ENCODE measurements at places on chromosomes 11 and 22. TPM values are rescaled to one million over a fixed set of nuclear protein-coding genes. Genes with fewer than 3 reads are reported as not detected.

- DNase-seq, result no peak
Measured at GRCh38 chr11:4039011-4039410, 55.6 kb upstream of the RRM1 start.

DNA sequence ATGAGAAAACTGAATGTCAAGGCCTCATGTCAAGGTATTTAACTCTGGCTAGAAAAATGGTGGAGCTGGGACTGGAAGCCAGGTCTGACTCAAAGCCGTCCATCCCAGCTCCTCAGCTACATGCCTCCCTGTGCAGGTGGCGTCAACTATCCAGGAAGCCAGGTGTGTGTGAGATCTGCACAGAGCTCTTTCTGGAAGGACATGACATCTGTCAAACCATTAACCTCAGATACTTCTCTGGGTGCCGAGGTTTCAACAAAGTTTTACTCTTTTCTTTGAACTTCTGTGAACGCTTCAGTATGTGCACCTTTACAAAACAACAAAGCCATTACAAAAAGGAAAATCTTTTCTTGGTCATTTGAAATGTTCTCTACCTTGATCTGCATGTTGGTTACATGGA, 7.0 kb upstream of the CASTOR1 start:
- DNase-seq, result no peak

GRCh38 chr22:29609139-29609538, 5.7 kb downstream of the NF2 start:
- no peak for DNase-seq

NCAM1 gene
- total RNA-seq, result 1.4 TPM

GRCh38 chr11:7600205-7600775, 73.0 kb downstream of the CYB5R2 start:
- DNase-seq, result no peak

DNA sequence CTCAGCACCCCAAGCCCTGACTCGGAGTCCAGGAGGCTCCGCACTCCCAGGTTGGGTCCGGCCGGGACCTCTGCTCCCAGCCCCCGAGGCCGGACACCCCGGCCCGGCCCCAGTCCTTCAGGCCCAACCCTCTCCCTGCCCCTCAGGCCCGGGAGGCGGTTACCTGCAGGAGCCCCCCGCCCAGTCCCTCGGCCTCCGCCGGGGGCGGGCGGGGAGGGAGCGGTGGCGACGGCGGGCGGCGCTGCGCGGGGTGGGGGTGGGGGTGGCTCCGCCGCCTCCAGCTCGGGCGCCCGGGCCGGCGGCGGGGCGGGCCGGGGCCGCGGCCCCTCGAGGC, 310 bp downstream of the TCF20 start:
- DNase-seq, result no peak

DNA sequence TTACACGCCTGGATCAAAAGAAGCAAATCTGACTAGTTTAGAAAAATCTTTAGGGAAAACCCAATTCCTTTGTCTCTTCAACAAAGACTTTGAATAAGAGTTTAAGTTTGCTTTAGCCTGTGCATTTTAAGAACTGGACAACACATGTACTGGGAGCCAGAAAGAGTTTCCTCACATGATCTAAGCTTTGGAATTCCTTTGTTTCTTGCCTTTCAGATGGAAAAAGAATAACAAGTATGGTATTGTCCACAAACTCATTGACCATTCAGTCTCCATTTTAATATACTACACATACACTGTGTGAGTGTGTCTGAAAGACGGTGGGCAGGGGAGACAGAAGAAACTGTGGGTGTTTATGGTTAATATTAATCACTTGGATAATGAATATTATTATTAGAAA, 205.6 kb downstream of the MAML2 start:
- no peak for DNase-seq

DNA sequence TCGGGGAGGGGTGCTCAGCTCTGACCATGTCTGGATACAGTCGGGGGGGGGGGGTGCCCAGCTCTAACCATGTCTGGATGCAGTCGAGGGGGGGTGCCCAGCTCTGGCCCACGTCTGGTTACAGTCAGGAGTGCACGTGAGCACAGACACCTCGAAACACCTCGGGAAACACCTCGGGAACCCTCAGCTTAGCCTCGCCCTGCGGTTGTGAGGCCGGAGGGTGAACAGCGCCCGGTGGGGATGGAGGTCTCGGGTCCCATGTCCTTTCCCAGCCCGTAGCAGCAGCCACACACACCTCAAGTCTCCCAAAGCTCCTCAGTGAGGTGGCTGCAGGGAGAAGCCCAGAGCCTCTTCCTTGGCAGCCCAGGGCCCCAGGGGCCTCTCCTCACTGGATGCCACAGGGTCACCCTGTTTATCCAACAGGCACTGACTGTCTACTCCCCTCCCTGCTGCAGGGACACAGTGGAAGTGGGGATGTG, 2.1 kb downstream of the SIGIRR start:
- peak; percentile 10 for DNase-seq

DNA sequence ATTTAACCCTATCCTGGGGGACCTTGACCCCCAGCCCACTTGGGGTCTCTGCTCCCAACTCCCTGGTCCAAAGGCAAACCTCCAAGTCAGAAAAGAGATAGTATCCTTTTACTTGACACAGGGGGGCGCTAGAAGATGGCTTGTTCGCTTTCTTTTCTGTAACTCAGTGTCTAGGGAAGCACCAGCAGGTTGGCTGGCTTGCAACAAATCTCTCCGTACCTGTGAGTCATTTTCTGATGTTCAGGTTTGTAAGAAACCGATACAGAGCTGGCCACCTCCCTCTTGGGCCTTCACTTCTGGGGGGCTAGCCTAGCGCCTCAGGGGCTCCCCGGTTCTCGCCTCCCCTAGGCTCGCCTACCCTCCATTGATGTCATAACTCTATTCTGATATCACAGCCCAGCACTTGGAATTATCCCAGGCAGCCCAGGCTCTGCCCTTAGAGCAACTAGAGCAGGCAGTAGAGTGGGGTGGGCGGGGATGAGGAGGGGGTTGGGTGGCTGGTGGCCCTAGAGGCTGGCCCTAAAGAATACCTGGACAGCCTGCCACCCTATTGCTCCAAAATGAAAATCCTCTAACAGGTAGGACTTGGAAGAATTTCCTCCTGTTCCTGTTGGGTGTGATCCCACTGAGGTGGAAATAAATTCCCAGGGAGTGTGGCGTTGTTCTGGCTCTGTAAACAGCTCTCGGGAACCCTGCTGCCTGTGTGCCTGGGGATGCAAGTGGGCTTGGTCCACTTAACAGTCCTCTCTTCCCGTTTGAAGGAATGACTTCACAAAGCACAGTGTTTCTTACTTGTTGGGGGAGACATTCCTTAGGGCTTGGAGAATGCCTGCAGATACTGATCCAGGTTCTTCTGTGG, 69.4 kb downstream of the OSBP2 start:
- DNase-seq, result peak; percentile 47

DNA sequence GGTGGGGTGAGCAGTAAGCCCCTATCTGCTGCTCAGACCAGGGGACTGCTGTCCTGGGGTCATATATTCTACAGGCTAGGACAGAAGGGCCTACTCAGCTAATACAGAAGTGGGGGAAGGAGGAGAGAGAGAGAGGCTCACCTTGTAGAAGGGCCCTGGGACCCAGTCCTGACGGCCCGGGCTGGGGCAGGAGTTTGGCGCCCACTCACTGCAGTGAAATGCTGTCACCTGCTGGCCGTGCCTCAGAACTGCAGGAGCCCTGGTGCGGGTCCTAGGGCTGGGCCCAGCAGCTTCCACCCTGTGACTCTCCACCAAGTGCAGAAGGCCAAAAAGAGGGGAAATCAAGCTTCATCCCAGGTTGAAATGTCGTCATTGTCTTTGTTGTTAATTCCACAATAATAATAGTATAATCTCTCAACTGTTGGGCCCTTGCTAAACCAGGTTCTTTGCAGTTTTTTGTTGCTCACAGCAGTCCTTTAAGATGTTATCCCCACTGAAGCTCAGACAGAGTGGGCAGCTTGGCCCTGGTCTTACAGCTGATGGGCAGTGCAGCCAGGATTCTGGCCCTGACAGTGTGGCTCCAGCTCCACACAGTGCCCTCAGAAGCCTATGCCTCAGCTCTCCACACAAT, 29.6 kb downstream of the TRIM29 start:
- peak; percentile 5 for DNase-seq

GRCh38 chr11:3989276-3989920, 105.2 kb upstream of the RRM1 start:
- DNase-seq, result no peak

DNA sequence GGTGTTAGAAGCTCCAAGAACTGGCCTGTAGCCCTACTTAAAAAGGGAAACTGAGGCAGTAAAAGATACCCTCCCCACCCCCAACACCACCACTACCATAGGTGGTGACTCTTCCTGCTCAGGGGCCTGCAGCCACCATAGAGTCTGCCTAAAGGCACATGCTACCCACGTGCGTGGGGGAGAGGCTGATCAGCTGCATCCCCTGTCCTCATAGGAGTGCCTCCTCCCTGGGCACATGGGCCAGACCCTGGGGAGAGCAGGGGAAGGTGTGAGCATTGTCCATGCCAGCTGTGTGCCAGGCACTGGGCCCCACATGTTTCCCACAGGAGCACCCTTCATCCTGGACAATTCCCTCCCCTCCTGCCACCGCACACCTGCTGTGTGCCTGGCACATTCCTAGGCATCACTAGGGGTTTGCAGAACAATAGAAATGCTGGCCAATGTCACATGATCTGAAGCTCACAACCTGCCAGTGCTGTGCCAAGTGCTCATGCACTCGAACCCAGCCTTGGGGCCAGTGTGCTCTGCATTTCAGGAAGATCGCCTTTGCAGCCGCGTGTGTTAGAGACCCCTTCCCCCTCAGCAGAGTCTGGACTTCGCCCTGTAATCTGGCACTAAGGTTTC, 41.7 kb upstream of the GCAT start:
- no peak for DNase-seq

RFPL3 gene
- total RNA-seq, result not detected

DNA sequence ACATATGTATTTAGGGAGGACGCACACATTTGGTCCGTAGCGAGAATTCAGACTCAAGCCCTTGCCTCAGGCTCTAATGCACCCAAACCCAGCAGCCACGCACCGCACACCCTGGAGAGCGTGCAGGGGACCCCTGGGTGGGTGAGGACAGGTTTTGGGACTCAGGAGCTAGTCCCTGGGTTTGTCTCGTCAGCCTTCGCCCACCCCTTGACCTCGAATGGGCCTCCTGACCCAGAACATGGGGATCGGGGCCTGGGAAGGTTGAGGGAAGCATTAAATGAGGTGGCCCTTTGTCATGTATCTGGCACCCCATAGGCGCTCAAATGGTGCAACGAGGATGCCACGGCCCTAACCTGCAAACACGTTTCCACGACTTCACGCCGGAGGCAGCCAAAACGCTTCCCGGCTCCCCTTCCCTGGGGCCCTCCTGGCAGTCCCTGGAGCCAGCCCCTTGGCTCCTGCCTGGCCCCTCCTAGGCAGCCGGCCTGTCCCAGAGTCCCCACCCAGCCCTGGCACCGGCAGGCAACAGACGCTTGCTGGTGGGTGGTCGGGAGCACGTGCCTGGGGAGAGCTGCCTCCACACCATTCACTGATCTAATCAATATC, 5.5 kb upstream of the LINC01488 start:
- no peak for DNase-seq

MEI1 gene
- total RNA-seq, result 42.9 TPM

DNA sequence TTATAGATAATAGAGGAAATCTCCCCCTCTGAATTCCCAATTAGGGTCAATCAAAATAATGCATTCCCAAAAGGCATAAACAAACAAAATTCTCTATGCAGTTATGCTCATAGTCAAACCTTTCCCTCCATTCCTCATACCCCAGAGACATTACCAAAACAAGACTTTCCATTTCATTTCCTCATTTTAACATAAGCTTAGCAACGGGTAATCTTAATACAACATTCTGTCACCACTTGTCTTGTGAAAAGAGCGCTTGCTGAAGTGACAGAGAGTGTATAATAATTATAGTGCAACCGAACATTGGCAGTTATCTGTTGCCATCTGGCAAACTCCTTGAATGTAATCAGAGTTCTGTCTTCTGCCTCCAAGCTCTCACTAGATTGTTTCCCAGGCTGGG, 1.2 kb upstream of the SLN start:
- DNase-seq, result no peak

MYEOV gene
- total RNA-seq, result 0.32 TPM

DNA sequence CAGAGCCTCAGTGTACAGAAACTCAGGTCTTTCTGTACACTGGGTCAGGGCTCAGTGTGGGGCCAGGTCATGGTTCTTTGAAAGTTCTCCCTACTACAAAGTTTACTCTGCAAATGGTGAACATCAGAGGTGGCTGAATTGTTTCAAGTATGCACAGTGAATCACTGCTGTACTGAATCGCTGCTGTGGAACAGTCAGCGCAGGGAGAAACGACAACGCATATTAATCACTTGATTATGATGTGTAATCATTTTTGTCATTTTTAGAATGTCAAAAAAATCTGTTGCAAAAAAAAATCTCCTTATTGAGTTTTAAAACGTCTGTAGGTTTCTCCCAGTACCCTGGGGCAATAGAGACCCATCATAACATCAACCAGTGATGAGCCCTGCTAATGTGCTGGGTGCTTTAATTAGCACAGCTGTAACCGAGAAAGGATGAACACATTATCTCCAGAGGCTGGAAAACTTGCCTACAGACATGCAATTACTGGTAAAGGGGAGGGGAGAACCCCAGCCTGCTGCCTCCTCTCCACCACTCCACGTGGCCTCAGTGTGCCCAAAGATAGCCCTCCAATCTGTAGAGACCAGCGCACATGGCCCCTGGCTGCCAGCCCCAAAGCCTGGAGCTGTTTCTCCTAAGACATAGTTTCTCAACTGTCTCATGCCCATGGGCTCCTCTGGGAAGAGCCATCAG, 12.8 kb downstream of the ARRB1 start:
- DNase-seq, result no peak

CHADL gene
- 1.8 TPM for total RNA-seq

DNA sequence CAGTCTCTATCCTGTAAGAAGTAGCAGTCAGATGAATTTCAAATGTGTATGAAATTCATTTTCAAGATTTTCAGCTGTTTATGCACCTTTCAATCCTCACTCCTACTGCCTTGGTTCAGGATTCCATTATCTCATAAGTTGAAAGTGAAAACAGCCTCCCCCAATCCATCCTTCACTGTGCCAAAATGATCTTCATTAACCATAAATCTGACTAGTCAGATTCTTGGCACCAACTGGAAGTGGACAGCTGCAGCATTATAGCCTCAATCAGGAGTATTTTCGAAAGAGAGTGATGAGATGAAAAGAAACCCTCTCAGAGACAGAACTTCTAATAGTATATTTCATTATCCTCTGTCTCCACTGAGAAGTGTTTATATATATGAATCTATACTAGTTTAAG, 365.3 kb upstream of the PDGFD start:
- DNase-seq, result no peak

GRCh38 chr11:12503039-12503484, 125.7 kb downstream of the PARVA start:
- no peak for DNase-seq

DNA sequence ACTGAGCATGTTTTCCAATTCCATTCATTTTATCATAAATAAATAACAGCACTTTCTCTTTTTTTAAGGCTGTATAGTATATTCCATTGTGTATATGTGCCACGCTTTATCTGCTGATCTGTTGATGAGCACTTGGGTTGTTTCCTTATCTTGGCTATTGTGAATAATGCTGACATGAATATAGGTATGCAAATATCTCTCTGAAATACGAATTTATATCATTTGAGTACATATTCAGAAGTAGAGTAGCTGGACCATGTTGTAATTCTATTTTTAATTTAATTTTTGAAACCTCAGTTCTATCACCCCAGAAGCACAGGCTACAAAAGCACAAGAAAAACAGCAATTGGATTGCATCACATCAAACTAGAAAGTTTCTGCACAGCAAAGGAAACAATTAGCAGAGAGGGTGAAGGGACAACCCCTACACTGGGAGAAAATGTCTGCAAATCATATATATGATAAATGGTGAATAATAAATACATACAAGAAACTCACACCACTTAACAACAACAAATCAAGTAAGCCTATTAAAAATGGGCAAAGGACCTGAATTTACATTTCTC, 43.4 kb downstream of the XKR3 start:
- no peak for DNase-seq

C22orf42 gene
- total RNA-seq, result not detected

Measured in naive thymus-derived CD4-positive, alpha-beta T cell (primary cell).